ENCODE measurements at places on chromosomes 3 and 15.

GRCh38 chr3:127590282-127590592 is 296 bp downstream of the TPRA1 start:
- DNase-seq, result no peak

DNA sequence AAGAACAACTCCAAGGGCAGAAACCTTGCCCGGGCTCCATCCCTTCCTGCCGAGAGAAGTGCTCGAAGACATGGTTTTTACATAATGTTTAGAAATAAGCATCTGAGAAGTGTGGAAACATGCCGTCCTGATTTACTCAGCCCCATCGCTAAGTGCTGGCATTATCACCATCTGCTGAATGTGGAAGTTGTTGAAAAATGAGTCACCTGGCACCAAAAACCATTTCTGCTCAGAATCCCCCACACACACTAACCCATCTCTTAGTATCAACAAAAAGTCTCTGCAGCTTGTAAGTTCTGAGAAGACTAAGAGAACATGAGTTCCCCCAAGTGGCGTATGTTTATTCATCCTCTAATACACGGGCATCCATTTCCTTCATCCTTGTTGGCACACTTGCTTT is 51.0 kb upstream of the ARL8B start:
- DNase-seq, result no peak

GRCh38 chr15:59199626-59200465 is 6.8 kb upstream of the LDHAL6B start:
- DNase-seq, result no peak

GRCh38 chr15:73681063-73681462 is 3.1 kb upstream of the CD276 start:
- no peak for DNase-seq

DNA sequence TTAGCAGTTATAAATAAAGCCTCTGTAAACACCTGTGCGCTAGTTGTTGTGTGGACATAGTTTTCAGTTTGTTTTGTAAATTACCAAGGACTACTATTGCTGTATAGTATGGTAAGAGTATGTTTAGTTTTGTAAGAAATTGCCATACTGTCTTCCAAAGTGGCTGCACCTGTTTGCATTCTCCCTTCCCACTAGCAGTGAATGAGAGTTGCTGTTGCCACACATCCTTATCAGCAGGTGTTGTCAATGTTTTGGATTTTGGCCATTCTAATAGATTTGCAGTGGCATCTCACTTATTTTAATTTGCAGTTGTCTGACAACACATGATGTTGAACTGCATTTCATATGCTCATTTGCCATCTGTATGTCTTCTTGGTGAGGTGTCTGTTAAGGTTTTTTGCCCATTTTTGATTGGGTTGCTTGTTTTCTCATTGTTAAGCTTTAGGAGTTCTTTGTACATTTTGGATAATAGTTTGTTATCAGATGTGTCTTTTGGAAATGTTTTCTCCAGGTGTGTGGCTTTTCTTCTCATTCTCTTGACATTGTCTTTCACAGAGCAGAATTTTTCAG is 14.9 kb downstream of the TCAIM start:
- DNase-seq, result no peak

GRCh38 chr3:34207002-34207401 is 408.6 kb downstream of the PDCD6IP start:
- DNase-seq, result no peak

GRCh38 chr3:185582871-185583270 is 3.2 kb upstream of the SENP2 start:
- no peak for DNase-seq

GRCh38 chr3:59334585-59334984 is 284.8 kb upstream of the CFAP20DC start:
- no peak for DNase-seq

- DNase-seq, result no peak
Observed at GRCh38 chr3:143358155-143358792, 238.7 kb downstream of the CHST2 start.

GRCh38 chr3:9897408-9898372 is 5.0 kb upstream of the IL17RE start:
- peak; percentile 27 for DNase-seq

DNA sequence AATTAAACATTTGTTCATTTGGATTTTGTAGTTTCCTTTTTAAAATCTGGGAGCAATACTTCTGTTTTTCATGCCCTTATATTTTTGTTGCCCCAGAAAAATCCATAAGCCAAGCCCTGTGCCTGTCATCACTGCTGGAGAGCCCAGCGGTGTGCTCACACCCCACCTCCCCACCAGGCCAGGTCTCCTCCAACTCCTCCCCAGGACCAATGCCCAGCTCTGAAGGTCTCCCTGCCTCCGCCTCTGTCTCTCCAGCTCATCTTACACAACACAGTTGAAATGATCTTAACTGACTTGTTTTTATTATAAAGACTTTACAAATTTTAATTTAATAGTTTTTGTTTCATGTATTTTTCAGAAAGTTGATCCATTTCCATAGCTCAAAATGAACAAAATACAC is 66.4 kb downstream of the RHCG start:
- DNase-seq, result no peak

- no peak for DNase-seq
Observed at GRCh38 chr3:98561727-98562521, 30.1 kb downstream of the GPR15 start.

DNA sequence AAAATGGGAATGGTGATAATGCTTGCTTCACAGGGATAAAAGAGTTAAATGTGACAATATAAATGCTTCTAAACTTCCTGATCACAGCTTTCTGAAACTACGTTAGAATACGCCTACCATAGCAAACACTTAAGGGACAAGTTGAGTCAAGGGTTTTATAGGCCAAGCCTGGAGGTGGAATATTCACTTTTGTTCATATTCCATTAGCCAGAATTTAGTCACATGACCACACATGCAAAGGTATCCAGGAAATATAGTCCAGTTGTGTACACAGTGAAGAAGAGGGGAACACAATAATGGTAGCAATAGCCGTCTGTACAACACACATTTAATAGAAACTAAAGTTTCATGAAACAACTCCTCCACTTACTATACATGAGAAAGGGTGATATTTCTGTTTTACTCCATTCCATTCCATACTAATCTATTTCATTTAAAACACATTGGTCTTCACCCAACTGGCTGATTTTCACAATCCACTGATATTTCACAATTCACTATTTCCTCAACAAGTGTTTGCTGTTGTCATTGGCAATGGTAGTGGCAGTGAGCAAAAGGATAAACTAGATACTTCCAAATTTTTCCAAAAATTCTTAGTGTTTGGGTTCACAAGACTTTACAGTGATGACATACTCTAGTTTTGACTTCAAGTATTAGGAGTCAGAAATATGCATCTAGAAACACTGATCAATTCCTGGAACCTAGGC is 270.9 kb downstream of the ERC2 start:
- DNase-seq, result no peak

GRCh38 chr3:144585953-144586352 is 614.3 kb downstream of the DIPK2A start:
- no peak for DNase-seq

- DNase-seq, result no peak
Observed at GRCh38 chr15:99279827-99280226, 28.5 kb downstream of the LRRC28 start.

DNA sequence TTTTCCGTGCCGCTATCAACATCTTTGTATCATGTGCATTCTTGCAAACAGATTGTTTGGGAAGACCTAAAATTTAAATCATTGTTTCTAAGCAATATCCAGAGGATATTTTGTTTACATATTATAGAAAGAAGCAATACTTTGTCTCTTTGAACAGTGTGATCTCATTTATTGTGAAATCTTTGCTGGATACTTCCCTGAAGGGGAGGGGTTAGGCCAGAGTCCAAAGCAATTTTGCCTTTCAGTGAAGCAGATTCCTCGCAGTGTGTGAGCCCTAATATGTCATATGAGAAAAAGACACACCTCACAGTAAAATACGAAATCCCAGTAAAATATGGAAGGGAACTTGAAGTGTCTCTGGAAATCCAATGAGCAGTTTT is 158.7 kb upstream of the SLCO3A1 start:
- no peak for DNase-seq

DNA sequence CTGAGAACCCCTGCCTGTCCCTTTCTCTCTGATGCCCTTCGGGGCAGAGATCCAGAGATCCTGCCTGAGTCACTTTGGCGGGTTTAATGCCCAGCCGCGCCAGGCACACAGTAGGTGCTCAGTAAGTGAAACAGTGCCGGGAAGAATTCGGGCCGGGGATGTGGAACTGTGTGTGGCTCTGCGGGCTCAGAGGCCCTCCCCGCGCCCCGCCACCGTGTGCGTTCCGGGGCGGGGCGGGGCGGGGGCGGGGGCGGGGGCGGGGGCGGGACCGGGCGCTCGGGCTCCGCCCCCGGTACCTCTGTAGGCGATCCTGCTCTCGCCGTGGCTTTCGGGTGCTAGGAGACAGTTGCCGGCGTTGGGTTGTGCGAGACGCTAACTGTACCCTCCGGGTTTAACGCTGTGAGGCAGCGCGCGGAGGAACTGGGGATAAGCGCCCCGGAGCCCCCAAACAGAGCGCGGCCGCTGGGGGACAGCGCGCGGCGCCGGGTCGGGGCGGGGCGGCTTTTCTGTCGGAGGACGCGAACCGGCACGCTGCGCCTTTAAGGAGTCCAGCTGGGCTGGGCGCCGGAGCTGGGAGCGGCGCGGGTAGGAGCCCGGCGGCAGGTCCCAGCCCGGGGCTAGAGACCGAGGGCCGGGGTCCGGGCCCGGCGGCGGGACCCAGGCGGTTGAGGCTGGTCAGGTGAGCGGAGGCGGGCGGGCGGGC is at the start of gene ABHD6:
ABHD6 (plus strand) TSS at position 555 of the 703 bp plus-strand sequence. CDS start 18,795 bp downstream, outside the sequence.
- no peak for DNase-seq

DNA sequence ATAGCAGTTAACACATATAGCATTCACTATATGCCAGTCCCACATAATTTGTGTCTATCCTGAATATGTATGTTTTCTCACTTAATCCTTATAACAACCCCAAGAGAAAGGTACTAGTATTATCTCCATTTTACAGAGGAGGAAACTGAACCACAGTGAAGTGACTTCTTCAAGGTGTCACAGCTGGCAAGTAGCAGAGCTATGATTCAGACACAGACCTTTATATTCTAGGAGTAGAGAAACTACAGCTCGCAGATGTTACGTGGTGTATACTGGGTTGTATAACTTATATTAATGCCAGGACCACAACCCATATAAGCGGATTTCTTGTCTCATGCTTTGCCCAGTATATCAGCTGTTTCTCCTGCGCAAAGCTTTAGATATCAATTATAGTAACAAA is 29.5 kb upstream of the ICE2 start:
- no peak for DNase-seq

- DNase-seq, result no peak
Observed at GRCh38 chr3:67382536-67382935, 271.9 kb downstream of the SUCLG2 start.

DNA sequence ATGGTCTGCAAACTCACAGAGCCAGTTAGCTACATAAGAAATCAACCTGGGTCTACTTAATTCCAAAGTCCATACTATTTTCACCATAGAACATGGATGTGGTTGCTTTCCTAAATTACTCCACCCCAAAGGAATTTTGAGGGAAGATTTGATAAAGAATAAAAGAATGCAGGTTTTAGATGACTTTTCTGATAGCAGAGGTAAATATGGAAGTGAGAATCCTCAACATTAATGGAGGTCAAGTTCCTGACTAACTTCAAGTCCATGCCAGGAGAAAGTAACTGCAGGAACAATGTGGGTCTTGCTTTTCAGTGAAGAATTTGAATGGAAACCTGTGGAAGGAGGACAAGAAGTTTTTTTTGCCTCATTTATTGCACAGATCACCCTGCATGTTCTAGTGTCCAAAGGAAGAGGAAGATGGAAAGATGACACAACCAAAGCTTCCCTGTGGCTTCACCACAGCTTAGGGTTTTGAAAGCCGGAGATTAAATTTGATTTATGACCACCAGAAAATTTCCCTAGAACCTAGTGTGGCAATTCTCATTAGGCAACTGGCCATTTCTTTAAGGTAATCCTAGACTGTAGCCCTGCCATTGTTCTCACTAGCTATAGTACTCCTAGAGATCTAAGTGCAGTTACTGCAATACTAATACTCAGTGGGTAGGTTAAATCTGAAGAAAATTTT is 429.7 kb downstream of the RAP2B start:
- no peak for DNase-seq

DNA sequence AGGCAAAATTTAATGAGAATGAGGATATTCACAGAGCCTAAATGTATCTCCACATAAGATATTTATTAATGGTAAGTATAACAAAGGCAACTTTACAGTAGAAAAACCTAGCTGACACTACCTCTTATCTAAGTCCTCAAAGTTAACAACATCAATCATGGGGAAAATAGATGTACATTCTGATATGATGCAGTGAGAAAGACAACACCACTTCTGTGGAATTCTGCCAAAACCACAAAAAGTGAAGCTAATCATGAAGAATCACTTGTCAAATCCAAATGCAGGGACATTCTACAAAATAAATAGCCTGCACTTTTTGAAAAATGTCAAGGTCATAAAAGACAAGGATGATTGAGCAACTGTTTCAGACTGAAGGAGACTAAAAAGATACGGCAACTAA is 27.5 kb upstream of the EOMES start:
- DNase-seq, result no peak

GRCh38 chr3:30141927-30142326 is 464.5 kb upstream of the TGFBR2 start:
- DNase-seq, result no peak

DNA sequence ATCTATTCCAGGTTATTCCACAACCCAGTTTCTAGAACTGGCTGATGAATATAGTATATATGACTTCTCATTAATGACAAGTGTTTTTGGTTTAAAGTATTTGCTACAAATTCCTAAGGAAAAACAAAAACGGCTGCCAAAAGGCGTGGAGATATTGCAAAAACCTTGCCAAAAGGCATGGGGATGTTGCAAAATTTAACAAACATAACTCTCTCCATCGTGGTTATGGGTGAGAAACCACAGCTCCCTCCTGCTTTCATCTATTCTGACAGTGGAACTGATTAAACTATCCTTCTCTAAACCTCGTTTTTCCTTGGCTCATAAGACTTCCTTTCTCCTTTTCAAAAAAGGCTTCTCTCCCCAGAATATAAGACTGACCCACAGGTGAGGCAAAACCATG is 342.0 kb upstream of the PDZRN3 start:
- DNase-seq, result no peak

DNA sequence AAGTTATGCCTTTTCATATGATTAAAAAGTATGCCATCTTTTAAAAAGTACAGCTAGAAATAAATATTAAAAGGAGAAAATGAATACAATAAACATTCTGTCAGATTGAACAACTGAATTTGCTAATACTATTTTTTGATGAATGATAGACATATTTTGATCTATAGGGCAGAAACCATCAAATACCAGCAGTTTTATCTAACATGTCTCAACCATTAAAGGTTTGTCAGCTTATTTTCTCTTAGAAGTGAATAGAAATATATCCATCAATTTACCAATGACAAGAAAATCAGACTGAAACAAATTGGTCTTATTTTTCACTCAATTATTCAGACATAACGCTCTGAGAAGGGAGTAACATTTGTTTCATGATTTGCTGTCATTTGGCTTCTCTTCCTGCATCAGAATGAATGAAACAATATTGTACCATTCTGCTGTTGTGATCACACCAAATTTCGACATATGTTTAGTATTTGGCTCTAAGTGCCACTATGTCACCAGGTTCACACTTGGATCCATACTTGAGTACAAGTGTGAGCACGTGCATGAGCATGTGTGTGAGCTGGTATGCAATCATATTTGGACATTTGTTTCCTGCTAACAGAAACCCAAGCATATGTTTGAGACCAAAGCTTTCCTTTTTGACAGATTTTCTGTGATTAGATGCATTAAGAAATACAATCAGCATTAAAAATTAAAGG is 86.5 kb downstream of the THRB start:
- DNase-seq, result no peak

GRCh38 chr15:86588413-86588812 is 508.7 kb downstream of the AGBL1 start:
- no peak for DNase-seq

All from NCI-H446 treated with DMSO at 0.1 percent for 48 hours (cell line).